ENCODE measurements at places on chromosomes 3 and 15.

DNA sequence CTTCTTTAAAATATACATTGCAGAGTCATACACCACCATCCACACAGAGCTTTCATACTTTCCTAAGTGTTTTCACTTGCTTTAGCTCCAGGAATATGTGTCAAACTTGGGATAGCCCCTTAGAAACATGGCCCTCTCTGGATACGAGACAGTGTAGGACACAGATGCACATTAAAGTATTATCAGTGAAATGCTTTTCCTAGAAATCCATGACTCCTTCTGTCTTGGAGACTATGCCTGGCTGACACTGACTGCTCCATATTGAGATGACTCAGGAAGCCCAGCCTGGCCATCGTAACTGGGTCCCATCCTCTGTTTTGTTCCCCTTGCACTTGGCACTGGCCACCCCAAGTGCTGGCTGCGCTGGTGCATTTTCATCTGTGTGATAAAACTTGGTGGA lies 204.8 kb downstream of the PDZRN3 start:
- DNase-seq: no peak

DNA sequence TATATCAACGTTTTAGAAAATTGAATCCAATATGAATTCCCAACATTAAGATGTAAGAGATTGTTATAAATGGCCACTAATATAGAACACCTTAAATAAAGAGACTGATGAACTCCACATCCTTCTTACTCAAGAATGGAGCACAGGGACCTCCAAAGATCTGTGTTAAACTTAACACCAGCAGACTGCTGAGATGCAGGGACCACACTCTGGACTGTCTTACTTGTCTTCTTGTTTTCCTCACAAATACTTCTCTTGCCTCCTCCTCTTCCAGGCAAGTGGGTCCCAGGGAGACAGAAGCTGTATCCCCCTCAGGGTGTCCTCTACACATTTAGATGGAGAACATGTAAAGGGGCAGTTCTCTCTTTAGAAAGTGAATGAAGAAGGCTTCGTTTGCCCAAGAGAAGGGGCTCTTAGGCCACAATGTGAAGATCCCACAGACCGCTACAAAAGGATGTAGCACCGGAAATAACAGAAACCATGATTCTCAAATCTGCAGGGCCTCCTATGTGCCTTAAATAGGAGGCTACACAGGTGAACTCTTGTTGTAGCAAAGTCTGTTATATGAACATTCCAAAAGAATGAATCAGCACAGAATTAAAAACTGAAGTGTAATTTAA lies 52.2 kb downstream of the SATB1 start:
- DNase-seq: peak; percentile 30

- no peak for DNase-seq
Observed at GRCh38 chr3:89332793-89333192, 225.4 kb downstream of the EPHA3 start.

GRCh38 chr3:36075491-36075890 lies 304.8 kb upstream of the STAC start:
- no peak for DNase-seq

DNA sequence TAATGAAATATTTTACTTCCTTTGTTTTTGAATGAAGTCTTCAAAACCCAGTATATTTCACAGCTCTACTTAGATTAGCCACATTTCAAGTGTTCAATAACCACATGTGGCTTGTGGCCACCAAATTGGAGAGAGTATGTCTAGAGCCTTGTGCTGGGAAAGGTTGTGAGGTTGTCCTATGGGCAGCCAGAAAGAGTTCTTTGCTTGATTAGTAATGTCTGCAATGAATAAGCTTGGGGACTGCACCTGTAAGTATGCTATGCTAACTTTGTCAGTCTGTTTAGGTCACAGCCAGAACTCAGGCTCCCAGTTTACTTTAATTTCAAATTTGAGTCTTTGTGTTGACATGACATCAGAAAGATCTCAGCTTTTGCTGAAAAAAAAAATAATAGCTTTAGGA lies 294.9 kb upstream of the SOX14 start:
- DNase-seq: no peak

- DNase-seq: no peak
Observed at GRCh38 chr3:128155616-128156360, 2.5 kb downstream of the EEFSEC start.

DNA sequence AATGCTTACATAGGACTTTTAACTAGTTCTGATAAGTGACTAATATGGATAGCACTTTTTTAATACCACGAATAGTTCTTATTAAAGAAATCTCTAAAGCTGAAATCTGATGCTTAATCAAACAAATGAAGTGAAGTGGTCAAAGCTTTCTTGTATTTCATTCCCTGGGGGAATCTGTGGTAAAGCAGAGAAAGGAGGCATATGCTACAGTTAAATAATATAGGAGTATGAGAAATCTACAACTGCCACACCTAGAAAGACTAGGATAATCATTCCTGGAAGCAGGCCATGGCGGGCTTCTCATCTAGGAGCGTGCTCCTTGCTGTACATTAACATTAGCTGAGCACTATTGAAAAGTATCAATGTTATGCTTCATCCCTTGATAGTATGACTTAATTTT lies 835.7 kb downstream of the OTOL1 start:
- DNase-seq: no peak

DNA sequence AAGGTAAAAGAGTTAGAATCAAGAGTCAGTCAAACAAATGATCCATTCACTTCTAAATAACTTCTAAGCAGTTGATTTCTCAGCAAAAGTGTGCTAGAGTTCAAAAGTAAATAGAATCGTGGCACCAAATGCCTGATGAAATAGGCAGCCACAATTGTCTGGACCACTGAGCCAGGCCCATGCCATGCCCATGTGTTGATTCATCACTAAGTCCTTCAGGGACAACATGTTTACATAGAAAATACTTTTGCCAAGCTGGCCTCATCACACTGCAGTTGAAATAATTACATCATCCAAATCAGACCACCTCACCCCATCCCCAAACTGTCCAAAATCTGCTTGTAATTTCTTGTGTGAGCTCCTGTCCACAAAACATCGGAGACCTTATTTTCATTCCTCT lies 216.3 kb downstream of the IGSF11 start:
- no peak for DNase-seq

- no peak for DNase-seq
Observed at GRCh38 chr3:174440253-174440701, 418.9 kb upstream of the NAALADL2 start.

DNA sequence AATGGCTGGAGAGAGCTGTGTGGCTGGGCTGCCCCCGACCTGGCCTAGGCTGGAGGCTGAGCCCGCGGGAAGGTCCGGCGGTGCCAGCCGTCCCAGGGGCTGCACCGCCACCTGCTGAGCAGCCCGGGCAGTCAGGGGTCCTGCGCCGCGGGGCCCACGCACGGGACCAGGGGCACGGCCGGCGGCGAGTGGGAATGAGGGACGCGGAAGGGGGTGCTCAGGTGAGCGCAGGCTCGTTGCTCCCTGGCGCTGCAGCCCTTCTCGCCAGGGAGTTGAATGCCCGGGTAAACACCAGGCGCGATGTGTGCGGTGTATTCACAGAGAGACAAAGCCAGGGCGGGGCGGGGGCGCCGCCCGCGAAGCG lies 666 bp upstream of the SEMA3F start:
- no peak for DNase-seq

DNA sequence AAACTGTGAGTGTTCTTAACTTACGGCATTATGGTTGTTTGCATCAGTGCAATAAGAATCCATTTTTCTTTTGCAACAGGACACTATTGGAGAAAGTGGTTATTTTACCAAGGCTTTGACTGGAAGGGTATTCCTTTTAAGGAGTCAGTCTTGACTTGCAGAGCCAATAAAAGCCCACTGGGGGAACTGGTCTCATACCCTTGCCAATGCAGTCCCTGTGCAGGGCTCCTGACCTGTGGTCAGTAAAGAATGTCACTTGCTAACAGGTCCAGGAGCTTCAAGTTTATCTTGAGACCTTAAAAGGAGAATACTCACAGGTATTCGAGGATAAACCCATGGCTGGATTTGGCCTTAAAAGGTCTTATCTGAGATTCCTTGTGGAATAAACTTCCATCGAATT lies 227.8 kb upstream of the GBE1 start:
- no peak for DNase-seq

- DNase-seq: no peak
Observed at GRCh38 chr15:39419651-39420050, 161.2 kb upstream of the THBS1 start.

GRCh38 chr3:23961913-23962312 lies 16.8 kb downstream of the NR1D2 start:
- no peak for DNase-seq

DNA sequence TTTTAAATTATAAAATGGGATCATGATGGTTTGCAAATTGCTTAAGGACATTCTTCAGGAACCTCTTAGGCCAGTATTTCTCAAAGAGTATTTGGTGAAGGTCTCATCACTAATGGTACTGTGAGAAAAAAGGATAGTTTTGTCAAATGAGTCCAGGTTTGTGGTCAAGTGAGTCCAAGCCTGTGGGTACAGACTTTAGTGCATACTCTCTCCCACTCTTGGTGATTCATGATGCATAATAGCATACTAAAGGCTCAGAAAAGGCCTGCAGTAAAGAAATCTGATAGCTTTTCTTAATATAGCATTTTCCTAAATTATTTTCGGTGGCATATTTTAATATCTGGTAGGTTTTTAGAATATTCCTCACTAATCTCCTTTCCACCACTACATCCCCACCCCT lies 20.0 kb downstream of the BOC start:
- DNase-seq: no peak

DNA sequence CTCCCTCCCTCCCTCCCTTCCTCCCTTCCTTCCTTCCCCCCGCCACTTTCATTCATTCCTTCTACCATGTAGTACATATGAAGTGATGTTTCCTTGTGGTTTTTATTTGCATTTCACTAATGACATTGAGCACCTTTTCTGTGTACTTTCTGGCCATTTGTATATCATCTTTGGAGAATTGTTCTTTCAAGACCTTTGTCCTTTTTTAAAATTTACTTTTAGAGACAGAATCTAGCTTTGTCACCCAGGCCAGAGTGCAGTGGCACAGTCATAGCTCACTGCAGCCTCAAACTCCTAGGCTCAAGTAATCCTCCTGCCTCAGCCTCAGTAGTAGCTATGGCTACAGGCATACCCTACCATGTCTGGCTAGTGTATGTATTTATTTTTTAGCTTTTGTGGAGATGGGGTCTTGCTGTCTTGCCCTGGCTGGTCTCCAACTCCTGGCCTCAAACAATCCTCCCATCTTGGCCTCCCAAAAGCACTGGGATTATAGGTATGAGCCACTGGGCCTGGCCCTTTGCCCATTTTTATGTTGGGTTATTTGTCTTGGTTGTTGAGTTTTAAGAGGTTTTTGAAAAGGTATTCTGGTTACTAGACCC lies 42.0 kb upstream of the CTDSPL2 start:
- DNase-seq: no peak

DNA sequence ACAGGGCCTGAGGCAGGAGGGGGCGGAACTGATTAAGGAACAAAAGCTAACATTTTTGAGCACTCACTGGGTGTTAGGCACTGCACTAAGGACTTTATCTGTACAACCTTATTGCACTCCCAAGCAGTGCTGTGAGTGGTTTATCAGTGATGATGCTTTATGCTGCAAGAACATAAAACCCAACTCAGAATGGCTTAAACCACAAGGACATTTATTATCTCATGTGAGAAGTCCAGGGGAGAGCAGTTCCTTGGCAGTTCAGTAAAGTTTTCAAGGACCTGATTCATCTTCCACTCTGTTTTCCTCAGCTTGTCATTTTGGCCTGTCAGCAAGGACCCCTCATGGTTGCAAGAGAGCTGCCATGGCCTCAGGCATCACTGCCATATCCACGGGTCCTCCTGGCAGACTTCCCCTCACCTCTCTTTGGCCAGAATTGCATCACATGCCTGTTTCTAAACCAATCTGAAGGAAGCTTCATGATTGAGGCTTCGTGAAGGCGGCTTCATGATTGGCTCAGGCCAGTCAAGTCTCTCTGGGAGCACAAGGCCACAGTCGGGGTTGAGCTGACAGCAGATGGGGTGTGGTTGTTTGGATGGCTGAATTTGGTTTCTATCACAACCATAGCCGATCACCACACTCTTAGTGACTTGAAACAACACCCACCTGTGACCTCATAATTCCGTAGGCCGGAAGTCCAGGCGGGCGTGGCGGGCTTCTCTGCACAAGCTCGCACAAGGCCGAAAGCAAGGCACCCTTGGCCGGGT lies 15.8 kb downstream of the EFCC1 start:
- DNase-seq: peak; percentile 73

GRCh38 chr3:168051531-168052471 lies 43.9 kb downstream of the GOLIM4 start:
- DNase-seq: no peak

GRCh38 chr3:31707286-31707685 lies 174.6 kb downstream of the STT3B start:
- no peak for DNase-seq

GRCh38 chr3:4517093-4517492 lies 23.9 kb downstream of the ITPR1 start:
- no peak for DNase-seq

DNA sequence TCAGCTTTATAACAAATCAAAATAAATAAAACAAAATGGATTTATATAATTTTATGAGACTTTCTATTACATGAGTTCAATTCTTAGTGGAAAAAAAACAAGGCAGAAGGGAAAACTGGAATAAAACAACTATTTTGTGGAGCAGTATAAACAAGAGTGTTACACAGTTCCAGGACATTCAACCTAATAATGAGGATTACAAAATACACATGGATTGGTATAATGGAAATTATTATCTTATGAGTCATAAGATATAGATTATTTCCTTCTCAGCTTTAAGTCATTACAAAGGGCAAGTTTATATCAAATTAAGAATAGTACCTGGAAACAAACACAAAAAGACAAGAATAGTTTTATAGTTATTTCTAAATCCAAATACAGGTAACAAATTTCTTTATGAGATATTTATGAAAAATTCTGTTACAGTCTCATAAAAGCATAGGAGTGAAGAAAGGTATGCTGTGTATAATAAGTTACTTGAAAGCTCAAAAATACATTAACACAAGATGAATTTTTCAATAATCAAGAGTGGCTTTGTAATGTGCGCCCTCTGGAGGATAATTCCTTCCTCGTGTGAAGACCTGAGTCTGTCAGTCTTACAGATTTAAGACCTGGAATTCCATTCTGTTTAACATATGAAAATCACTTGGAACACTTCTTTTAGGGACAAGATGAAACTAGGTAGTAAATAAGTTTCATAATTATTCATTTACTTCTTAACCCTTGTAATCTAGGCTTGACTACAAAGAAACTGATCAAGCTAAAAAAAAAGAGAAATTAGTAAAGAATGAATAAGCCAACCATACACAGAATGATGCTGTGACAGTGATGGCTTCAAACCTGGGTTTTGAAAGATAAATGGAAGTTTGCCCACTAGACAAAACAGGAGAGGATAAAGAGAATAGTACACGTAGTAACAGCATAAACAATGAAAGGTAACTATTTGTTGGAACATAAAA lies 9.5 kb downstream of the COPS2 start:
- no peak for DNase-seq
